Activated CD4-positive, alpha-beta memory T cell treated with anti-CD3 and anti-CD28 coated beads for 36 hours (primary cell): ENCODE measurements at places on chromosomes 4 and X.
A peak's percentile ranks its signal among the peaks of the same experiment; 100 is the strongest.

- DNase-seq = no peak
Measured at GRCh38 chrX:46236411-46236810, 308.8 kb downstream of the ZNF674 start.

DNA sequence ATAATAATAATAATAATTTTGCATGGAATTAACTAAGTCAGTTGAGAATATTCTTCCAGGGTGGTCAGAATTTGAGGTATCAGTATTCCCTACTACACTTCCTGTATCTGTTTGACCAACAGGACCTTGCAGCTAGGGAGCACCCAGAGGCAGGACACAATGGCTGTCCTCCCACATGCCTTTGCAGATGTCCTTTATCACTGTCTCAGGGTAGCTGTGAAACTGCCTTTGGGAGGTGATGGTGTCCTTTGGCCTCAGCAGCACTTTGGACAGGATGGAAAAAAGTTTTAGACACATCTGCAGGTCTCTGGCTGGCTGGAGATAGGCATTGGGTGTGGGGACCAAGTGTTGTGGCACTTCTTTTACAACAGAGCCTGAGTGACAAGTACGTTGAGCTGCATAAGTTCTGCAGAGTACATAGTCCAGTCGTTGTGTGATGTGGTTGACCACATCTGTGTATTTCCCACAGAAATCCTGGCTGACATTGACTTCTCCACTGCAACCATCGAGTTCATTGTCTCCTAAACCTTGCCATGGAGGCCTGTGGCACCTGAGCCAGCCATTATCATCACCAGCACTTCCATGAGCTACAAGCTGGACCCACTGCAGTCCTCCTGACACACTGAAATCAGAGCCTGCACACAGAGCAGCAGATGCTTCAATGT lies 19.1 kb upstream of the UBA6 start:
- DNase-seq = no peak

GRCh38 chrX:109600237-109600651 lies 24.7 kb downstream of the KCNE5 start:
- DNase-seq = no peak

- DNase-seq = no peak
Measured at GRCh38 chr4:163273203-163273602, 59.2 kb downstream of the NPY1R start.

GRCh38 chr4:152360045-152360410 lies 175.9 kb downstream of the FBXW7 start:
- no peak for DNase-seq

DNA sequence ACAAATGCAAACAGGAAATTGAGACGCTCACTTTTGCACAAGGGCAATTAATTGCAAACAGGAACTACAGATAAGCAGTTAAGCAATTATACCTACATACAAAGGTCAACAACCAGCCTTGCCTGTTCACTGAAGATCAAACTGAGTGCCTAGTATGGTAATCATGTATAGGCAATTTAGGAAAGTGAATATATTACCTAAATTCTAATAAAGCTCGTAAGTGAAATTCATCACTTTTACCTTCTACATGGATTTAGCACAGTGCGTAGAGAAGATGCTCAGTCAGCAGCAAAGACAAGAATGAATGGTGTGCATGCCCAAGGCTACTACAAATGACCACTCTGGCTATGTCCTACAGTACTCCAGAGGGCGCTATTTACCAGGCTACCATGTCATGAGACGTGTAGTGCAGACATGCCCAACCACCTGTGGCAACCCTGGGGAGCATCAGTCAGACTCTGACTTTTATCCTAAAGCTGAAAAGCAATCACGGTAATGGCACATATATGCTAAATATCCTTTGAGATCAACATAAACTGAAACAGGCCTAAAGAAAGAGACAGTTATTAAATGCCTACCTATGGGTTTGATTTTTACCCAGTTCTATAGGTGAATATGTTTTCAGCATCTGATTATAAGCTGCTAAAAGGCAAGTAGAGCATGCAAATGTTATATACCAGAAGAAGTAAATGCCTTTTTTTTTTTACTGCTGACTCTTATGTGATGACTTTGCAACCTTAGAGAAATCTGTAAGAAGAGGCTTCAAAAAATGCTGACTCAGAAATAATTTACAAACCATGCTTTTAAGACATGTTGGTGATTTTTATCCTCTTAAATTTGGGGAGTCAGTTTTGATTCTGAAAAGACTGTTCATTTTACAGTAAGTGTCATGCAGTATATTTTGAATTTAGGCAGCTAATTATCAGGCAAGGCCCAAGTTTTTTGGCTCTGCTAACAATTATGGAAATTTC lies 178.0 kb downstream of the PPP3CA start:
- DNase-seq = peak; percentile 69

DNA sequence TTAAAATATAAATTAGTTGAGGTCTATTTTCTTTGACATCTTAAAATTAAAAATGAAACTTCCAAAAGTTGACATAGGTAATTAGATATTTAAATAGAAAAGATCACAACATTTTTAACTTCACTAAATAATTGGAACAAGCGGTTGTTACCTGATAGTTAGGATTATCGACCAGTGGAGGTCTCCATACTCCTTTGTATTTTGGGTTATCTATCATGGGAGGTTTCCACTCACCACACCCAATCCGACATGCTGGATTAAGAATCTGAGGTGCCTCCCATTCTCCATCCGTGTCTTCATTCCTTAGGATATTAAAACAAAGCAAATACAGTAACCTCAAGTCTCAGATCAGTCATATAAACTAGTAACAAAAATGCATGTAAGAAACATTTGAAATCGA lies 22.2 kb downstream of the SCOC start:
- DNase-seq = no peak

DNA sequence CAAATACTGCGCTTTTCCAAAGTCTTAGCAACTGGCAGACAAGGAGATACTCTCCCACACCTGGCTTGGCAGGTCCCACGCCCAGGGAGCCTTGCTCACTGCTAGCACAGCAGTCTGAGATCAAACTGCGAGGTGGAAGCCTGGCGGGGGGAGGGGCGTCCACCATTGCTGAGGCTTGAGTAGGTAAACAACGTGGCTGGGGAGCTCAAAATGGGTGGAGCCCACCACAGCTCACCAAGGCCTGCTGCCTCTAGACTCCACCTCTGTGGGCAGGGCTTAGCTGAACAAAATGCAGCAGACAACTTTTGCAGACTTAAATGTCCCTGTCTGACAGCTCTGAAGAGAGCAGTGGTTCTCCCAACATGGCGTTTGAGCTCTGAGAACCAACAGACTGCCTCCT lies 23.0 kb upstream of the NFKB1 start:
- no peak for DNase-seq

DNA sequence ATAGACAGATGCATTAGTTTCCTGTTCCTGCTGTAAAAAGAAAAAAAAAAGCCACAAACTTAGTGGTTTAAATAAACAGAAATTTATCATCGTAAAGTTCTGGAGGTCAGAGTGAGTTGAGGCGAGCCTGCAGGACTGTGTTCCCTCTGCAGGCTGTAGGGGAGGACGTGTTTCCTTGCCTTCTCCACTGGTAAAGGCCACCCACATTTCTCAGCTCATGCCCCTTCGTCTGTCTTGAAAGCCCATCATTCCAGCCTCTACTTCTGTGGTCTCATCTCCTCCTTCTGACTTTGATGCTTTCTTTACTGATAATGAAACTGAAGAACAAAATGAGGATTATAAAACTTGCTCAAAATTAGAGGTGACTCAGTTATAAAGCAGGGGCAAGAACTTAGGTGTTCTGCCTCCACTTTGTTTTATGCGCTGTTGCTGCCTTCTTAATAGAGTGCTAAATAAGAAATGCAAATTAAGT lies 143.0 kb downstream of the STIM2 start:
- peak; percentile 67 for DNase-seq

GRCh38 chrX:123983240-123983639 lies 21.7 kb downstream of the STAG2 start:
- DNase-seq = no peak

DNA sequence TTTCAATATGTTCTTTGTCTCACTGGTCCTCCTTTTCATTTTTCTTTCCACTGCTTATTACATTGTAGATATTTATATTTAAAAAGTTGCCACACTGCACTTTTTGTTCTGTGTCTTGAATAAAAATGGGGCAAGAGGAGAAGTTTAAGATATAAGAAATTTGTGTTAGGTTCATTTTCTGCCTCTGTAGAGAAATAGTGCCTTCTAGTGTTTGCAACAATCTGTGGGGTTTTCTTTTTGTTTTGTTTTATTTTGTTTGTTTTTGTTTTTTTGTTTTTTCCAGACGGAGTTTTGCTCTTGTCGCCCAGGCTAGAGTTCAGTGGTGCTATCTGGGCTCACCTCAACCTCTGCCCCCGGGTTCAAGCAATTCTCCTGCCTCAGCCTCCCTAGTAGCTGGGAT lies 20.1 kb upstream of the SMIM14 start:
- no peak for DNase-seq

DNA sequence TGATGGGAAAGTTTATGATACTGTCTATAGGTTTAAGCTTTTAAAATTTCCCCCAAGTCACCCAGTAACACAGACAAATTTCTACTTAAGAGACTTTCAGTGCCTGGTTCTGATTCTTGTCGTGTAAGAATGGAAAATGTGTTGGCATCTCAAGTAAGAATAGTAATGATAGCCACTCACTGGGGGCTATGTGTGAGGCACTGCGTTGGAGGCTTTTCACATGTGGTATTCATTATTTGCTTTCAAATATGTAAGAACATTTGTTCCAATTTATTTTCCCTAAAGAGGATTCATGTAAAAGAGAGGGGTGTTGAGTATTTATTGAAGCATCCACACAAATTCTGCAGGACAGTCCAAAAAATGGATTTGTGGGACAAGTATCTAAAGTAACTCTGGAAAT lies 143.6 kb downstream of the FNIP2 start:
- no peak for DNase-seq
